ENCODE measurements at places on chromosomes 7 and 10.
A peak's percentile ranks its signal among the peaks of the same experiment; 100 is the strongest.

DNA sequence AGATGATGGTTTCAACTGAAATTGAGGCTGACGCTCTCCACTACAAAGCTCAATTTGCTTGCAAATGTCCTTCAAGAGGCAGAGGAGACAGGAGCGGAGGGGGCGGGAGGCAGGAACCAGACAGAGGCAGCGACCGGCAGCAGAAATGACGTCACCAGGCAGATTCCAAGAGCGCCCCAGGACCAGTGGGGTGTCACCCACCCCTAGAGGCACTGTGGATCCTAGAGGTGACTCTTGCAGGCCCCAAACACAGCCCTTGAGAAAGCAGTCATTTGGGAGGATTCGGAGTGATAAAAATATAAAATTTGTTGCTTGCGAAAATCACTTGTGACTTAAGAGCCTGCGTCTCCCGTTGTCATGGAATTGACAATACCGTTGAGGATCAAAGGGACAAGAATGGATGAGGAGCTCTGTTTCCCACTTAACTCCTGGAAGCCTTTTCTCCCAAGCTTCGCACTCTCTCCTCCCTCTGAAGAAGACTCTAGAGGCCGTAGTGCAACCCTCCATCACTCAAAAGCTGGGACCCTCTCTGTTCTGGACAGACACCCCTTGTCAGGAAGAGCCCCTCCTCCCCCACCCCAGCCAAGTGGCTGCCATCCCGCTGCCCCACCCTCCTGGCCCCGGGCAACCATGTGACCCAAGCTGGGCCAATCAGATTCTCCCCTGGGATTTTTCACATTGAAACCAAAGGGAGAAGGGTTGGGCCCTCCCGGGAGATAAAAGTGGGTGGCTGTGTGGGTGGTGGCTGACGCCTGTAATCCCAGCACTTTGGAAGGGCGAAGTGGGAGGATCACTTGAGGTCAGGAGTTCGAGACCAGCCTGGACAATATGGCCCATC is 16.3 kb upstream of the SLC29A4 start:
- DNase-seq = no peak

- DNase-seq = no peak
Measured at GRCh38 chr10:133162910-133163856, 3.2 kb downstream of the KNDC1 start.

- DNase-seq = no peak
Measured at GRCh38 chr7:18978108-18978495, 139.3 kb downstream of the TWIST1 start.

DNA sequence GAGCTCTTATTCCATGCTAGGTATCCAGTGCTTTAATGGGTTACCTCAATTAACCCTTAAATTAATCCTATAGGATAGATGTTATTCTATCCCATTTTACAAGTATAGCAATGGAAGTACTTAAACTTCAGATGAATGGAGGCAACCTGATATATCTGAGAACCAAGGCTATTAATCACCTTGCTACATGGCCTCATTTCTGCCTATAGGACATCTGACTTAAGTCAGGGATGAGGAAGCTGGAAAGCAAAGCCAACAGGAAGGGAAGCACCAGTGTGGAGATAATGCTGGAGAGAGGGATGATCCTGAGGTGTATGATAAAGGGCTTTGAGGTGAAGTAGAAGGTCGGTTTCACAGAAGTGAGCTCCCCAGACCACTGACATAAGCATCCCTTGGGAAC is 132.3 kb downstream of the CHN2 start:
- DNase-seq = no peak

DNA sequence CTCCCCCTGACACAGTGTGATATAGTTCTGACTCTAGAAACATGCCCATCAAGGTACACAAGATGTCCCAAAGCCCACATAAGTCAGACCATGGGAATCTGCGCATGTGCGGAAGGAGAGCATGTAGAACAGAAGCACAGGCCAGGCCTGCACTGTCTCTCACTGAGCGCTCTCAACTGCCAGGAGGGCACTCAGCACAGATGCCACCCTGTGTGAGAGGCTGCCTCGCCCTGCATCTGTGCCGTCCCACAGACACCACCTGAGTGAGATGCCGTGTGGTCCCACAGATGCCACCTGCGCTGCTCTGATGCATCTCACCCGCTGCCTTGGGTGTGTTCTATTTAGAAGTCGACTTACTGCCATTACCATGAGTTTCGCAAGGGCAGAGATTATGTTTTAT is 98.4 kb downstream of the VOPP1 start:
- no peak for DNase-seq

DNA sequence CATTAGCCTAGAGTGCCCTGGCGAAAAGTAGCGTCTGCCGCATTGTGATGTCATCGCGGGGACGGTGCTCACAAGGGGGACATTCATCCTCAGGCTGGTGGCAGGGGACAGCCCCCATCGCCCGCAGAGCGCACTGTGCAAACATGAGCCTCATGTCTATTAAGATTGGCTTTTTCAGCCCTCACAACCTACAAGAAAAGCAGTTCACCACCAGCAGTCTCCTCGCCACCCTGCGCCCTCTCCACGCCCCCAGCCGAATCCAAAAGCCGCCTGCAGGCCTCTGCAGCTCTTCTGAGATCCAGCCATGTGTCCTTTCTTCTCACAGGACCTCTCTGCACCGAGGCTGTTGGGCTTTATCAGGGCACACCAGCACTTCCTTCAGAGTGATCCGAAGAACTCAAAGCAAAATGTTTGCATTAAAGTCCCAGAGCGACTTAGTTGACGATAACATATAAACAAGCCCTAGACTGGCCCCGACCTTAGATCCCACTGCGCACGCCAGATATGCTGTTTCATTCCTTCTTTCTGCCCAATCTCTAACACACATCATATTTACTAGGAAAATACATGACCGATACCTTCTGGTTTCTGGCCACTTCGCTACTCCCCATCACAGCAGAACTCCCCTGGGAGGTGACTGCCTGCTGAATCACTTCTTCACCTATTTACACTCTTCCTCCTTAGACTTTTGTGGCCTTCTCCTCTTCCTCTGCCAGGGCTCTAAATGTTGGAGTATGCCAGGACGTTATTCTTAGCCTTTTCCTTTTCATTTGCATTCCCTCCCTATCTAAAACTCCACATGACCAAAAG is 206.0 kb upstream of the SH2B2 start:
- DNase-seq = no peak

DNA sequence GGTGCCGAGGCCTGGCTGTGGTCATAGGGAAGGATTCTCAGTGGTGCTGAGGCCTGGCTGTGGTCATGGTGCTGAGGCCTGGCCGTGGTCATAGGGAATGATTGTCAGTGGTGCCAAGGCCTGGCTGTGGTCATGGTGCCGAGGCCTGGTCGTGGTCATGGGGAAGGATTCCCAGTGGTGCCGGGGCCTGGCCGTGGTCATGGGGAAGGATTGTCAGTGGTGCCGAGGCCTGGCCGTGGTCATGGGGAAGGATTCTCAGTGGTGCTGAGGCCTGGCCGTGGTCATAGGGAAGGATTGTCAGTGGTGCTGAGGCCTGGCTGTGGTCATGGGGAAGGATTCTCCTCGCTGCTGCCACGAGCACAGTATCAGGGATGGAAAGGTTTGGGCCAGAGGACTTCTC is 327.3 kb downstream of the ADARB2 start:
- no peak for DNase-seq

DNA sequence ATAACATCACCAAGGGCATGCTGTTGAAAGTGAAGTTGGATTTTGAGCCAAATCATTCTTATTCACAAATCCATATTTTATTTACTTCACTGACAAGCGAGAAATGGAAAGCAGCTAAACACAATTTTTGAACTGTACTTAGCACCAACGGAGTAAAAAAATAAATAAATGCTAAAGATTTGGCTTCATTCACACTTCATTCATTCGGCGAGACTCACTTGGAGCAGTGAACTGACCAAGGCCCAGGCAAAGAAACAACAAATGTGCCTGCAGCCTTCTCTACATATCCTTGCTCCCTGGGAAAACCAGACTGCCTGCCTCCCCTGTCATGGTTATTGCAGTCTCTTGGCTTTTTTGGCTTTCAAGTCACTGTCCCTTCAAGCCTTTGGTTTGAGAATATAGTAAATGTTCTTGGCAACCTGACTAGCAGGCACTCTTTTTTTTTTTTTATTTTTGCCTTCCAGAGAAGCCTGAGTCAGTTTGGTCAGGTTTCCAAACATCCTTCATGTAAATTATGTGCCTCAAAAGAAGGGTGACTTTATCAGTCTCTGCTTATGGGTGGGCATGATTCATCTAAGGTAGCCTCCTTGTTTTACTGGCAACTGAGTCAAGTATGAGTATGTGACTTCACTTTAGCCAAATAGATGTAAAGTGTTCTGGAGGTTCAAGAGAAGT is 177.6 kb upstream of the MEOX2 start:
- DNase-seq = no peak

DNA sequence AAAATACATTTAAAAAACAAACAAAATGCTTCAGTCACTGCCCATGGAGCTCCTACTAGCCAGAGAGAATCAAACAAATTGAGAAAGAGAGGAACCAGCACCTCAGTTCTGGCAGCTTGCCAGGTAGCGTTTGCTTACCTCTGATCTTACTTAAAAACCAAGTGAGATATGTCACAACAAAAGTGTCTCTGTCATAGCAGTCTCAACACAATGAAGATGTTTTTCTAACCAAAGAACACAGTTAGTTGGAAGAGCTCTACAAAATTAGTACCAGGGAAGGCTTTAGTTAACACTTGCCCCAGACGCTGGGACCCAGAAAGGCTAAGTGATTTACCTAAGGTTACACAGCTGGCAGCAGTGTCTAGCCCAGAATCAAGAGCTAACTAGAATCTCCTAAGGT is 3.4 kb downstream of the DOCK4 start:
- peak; percentile 75 for DNase-seq

GRCh38 chr10:21193196-21193595 is 296.1 kb upstream of the NEBL start:
- no peak for DNase-seq

GRCh38 chr7:154598864-154599263 is 404.1 kb downstream of the PAXIP1 start:
- no peak for DNase-seq

GRCh38 chr7:110544194-110544593 is 546.7 kb upstream of the LRRN3 start:
- DNase-seq = no peak

GRCh38 chr7:47093320-47094234 is 488.3 kb downstream of the TNS3 start:
- DNase-seq = no peak

DNA sequence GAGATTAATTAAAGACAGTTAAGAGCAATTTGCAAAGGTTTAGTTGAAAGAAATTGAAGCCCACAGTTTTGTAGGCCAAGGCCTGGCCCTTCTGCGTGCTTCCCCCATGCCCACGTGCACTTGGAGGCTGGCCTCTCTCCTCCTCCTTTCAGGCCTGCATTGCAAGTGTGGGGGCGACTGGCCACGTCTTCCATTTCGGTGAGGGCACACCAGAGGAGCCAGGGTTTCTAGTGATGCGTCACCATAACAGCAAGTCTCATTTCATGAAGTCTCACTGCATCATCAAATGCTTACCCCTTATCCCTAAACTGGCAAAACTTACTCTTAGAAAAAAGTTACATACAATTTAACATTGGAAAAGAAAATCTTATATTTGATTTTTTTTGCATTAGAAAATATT is 141.2 kb downstream of the NRF1 start:
- no peak for DNase-seq

Measured in NCI-H345 (cell line).